ENCODE measurements at places on chromosomes 7 and 10.

GRCh38 chr7:55075464-55076021, 56.7 kb downstream of the EGFR start:
- DNase-seq, result no peak

DNA sequence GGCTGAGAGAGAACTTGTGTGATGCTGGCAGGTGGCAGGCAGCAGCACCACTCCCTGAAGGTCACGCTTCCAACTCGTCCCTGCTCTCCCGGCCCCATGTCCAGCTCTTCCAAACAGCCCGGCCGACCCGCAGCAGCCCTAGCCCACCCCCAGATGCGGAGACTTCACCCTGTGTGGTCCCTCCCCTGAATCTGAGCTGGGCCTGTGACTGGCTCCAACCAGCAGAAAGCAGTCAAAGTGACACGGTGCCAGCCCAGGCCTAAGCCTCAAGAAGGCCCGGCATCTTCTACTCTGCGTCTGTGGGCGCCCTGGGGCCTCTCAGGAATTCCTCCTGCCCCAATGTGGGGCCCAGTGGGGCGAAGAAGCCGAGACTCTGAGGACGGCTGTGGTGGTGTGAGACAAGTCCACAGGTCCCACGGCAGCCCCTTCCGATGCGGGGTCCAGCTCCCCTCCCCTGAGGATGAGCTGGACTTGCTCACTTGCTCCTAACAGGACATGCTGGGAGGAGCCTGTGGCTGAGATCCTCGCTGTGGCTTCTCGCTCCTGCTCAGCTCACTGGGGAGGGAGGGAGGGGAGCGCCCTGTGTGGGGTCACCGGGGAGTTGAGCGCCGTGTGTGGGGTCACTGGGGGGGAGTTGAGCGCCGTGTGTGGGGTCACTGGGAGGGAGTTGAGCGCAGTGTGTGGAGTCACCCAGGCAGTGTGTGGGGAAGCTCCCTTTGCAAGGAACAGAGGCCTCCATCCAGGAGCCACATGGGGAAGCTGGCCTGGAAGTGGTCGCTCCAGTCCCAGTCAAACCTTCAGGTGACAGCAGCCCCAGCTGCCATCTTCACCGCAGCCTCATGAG, 9.5 kb downstream of the STK32C start:
- no peak for DNase-seq

- no peak for DNase-seq
Measured at GRCh38 chr7:24476227-24476626, 97.0 kb upstream of the PALS2 start.

DNA sequence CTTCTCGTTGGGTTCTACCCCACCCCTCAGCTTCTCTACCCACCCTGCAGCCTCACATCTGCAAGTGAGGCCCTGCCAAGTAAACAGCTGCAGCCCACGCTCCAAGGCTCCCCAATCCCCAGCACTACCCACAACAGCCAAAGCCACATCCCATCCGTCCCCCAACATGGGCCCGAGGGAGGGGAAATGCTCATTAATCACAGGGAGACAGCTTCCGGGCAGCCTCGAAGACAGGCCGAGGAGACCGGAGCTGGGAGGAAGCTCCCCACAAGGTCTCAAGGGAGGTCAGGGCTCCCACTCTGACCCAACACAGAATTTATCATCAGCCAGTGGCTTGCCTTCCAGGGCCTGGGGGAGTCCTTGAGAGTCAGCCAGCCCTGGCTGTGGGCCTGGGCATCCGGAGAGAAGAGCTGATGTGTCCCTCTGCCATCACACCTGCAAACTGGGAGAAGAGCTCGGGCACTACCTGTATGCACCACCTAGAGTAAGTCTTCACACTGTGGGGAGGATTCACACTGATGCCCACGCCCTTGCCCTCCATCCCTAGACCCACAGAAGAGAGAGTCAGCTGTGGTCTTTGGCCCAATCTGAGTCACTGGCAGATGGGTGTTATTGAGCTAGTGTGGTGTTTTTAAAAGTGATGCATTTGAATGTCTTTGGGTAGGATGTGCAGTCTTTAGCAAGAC, 115.5 kb upstream of the ZMIZ1 start:
- DNase-seq, result no peak

DNA sequence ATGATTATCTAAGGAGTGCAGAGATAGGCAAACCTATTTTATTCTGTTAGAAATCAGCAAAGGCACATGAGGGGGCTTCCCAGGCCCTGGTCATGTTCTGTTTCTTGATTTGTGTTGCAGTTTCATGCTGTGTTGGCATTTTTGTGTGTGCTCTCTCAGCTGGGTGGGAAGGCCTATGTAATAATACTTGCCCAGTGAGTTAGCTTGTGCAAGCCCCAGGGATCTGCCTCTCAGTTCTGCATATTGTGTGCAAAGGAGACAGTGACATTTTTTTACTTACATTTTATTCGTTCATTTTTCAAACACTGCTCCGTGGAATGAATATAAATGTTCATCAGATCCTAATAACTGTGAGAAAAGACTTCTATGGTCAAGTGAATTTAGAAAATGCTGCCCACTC, 119.0 kb downstream of the VWC2 start:
- DNase-seq, result no peak

GRCh38 chr10:112083472-112083871, 100.1 kb downstream of the GPAM start:
- no peak for DNase-seq

DNA sequence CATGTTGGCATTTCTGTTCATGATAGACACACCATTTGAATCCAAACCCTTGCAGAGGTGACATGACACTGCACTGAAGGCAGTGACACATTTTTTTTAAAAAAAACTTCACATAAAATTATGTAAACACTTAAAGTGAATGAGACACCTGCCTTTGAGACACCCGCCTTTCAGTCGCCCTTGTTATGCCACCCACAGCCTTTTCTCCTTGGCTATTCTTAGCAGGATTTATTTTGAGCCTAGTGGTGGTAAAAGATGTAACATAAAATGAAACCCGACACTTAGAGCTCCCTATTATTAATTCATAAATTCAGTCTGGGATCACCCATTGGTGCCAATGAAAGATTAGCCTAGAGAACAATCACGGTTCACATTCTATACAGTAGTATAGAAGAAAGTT, 161.3 kb downstream of the DYNC1I1 start:
- DNase-seq, result no peak

- DNase-seq, result no peak
Measured at GRCh38 chr7:139829025-139829774, at the start of gene TBXAS1. Gene TBXAS1, plus strand, starts transcription at chr7:139829264. Its CDS starts 127 bp downstream, at chr7:139829391.

DNA sequence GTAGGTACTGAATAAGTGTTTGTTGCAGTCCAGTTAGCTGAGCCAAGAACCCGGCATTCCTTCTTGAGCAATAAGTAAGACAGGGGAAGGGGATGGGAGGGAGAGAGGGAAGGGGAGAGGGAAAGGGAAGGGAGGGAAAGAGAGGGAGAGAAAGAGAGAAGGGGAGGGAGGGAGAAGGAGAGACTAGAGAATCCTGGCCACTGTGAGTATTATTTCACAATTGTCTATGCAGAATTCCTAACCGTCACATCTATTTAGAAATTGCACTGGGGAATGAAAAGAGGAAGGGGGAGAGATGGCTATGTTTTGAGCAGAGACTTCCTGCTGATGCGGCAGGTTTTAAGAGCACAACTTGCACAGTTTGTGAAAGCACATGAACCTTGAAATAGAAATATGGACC, 251.4 kb upstream of the ZMIZ1 start:
- no peak for DNase-seq

GRCh38 chr7:44541028-44541869, at the start of gene NPC1L1:
Gene NPC1L1, minus strand, starts transcription at chr7:44541330. Its CDS starts 71 bp downstream, at chr7:44541259.
- no peak for DNase-seq

- no peak for DNase-seq
Measured at GRCh38 chr10:33288127-33288526, 46.3 kb downstream of the NRP1 start.

DNA sequence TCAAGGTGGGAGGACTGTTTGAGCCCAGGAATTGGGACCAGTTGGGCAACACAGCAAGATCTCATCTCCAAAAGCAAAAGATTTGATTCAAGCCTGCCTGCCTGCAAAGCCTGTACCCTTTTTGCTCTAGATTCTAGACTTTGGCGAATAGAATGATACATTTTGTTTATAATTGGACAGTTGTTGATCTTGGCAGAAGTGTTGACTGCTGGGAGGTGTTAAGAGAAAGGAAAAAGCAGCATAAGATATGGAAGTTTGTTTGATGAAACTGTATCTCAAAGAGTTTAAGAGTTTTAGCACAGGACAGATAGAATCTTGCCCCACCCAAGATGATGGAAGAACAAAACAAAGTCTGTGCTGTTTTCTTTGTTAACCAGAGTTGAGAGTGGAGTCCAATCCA, 224.1 kb downstream of the AUTS2 start:
- DNase-seq, result no peak

- DNase-seq, result no peak
Measured at GRCh38 chr7:38185395-38186307, 7.6 kb downstream of the STARD3NL start.

- DNase-seq, result no peak
Measured at GRCh38 chr7:74051193-74051592, 23.2 kb downstream of the ELN start.

GRCh38 chr7:110534241-110534931, 556.5 kb upstream of the LRRN3 start:
- no peak for DNase-seq

DNA sequence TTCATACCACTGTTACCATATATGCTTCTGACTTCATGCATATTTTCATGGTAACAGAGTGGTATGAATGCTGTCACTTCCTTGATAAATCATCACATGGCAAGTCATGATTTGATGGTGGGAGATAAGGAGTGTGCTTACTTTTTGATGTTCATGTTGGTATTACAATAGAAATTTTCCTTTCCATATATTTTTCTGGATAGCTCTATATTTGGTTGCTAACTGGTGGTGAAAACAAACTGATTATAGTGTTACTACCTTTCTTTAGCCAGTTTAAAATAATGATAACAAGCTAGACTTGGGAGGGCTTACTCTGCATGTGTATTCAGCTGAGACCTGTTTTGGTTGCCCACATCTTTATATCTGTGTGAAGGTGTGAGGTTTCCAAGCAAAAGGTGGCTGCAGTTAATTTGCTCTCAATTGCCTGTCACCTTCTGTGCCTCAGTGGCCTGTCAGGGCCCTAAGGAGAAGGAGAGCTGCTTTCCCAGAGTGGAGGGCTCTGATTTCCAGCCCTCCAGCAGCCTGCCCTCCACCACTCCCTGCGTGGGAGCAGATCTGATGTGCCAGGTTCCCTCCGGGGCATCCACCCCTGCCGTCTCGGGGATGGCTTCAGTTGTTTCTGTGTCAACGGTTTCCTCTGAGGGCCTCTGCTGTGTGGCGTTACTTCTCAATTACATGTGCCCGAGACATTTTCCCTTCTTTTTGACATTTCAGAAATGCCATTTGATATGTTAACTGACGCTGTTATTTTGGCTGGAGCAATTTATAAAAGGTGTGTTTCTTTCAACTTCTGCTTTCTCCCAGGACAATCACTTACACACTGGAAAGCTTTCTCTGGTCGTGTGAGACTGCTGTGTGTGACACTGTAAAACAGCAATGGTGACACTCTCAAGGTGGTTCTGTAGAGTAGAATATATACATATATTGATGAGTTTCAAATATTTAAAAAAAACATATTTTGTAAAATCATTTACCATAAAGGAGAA, 107.7 kb upstream of the KLF6 start:
- no peak for DNase-seq

GRCh38 chr7:71198887-71199286, 66.9 kb downstream of the GALNT17 start:
- no peak for DNase-seq

DNA sequence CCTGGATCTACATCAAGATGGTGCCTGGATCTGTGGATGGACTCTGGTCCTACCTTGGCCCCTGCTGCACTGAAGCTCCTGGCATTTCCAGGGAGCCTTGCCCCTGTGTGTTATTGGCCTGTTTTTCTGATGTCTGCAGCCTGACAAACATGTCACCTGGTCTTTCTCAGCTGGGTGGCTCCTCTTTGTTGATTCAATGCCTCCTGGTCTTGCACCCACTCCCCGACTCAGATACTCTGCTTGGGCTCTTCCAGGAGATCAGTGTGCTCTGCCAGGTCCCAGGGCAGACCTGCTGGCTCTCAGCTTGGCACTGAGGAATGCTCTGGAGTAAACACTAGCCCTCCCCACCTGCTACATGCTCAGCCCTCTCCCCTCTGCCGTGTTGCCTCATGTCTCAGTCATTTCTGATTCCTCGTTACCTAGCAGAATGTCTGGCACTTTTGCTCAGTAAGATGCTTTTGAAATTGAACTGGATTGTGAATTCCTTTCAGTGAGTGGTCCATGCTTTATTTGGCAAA, 253.3 kb upstream of the BMPER start:
- no peak for DNase-seq

GRCh38 chr10:78042752-78043104, 9.1 kb downstream of the RPS24 start:
- no peak for DNase-seq

GRCh38 chr7:19698331-19698730, 10.5 kb downstream of the POLR1F start:
- DNase-seq, result no peak

All from stimulated activated CD8-positive, alpha-beta memory T cell treated with anti-CD3 and anti-CD28 coated beads, Interleukin-2, amount 100 ng/mL, for 1 hour (primary cell).